Cortex of kidney (tissue), 1 donor: ENCODE measurements at places on chromosomes 2 and 18.

- no peak for DNase-seq
These were observed 184.6 kb downstream of the ZFP36L2 start for GRCh38 chr2:43041661-43042360.

DNA sequence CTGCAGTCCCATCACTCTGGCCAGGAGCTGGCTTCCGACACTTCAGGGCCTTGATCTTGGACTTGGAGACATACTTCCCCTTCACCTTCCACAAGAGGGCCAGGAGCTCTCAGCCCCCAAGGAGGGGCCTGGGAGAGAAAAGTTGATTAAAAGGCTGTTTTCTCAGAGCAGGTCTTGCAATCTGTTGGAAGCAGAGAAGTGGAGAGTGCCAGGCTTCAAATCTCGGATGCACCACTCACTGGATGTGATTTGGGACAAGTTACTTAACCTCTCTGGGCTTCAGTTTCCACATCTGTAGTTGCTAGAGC, 255.3 kb downstream of the CYP26B1 start:
- no peak for DNase-seq

GRCh38 chr18:72502671-72503431, 41.3 kb downstream of the CBLN2 start:
- DNase-seq, result no peak

DNA sequence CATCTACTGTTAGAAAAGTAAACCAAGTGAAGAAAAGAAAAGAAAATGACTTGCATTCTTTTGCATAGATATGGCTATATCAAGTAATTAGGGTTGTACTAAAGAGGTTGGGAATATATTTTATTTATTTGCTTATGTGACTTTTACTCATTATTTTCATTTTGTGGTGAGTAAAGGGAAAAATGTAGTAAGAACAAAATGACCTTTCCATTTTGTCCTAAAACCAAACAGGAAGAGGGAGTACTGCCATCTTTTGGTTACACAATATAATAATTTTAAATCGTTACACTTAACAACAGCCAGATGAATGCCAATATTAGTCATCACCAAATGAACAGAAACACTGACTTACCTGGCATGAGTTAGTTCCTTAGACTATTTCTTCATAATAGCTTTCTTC, 47.3 kb upstream of the NDUFV2 start:
- DNase-seq, result no peak

GRCh38 chr2:170714381-170715061, 616 bp upstream of the SP5 start:
- no peak for DNase-seq
